Suprapubic skin (tissue), 4 donors: ENCODE measurements at places on chromosomes 7 and 10.

DNA sequence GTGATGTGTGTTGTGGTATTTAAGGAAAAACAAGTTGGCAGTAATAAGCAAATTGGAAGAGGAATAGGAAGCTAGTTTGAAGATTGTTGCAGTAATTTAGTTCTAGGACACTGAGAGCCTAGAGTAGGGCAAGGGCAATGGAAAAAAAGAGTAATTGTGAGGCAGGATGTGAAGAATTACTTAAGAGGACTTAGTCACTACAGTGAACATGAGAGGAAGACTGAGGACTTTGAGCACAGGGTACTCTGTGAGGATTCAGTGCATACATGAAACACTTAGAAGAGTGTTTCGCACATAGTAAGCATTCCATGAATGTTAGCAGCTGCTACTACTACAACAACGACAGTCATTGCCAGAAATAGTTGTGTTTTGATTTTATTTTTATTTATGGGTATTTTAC lies 30.9 kb upstream of the DKK1 start:
- no peak for DNase-seq

GRCh38 chr7:116899308-116899707 lies 36.9 kb downstream of the CAPZA2 start:
- no peak for DNase-seq

- no peak for DNase-seq
These were observed 23.9 kb upstream of the CCAR1 start for GRCh38 chr10:68697106-68697505.

DNA sequence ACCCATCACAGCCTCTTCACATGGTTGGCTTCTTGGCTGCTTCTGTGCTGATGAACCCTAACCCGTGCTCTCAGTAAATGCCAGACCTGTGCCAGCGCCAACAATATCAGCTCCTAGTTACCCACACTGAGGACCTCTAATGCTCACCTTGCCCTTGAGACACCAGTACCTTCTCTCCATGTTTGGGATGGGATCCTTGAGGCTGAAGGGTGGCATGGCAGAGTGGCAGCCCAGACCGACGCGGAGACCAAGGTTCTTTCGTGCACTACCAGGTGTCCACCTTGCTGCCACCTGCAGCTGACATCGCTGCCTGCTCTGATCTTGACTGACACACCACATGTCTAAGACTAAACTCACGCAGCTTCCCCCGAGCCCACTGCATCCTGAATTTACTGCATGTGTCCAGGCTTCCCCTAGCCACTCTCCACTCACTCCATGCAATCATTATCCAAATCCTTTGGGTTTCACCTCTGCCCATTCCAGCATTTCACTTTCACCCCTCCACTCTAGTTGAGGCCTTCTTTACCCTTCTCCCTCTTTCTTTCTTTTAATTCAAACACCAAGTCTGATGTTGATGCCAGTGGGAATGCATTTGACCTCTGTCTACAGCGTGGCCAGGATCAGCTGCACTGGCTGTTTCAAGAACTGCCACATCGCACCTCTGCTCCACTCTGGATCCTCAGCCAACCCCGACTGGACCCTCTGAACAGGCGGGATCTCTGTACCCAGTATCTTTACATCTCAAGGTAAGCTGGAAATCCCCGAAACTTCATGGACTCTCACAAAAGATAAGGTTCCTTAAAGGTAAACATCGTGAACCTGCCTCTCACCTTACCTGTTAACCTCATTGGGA lies 294.9 kb downstream of the GLRX3 start:
- DNase-seq: no peak

DNA sequence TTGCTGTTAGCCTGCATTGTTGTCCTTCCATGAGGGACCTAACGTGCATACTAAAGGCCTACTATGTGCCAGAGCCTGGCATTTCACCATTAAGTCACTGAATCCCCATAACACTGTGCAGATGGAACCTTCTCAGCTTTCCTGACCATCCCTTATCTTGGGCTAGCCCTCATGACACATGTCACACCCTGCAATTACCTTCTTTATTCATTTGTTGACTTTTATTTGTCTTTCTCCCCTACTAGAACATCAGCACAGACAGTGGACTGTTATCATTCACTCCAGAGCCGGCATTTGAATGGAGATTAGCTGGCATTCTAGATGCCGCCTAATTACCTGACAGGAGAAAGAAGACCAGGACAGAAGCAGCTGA lies 471.1 kb upstream of the GALNT17 start:
- no peak for DNase-seq

GRCh38 chr10:130957423-130957822 lies 354.1 kb downstream of the TCERG1L start:
- DNase-seq: no peak

- no peak for DNase-seq
These were observed 46.0 kb upstream of the KDM7A start for GRCh38 chr7:140222814-140223213.

- no peak for DNase-seq
These were observed 595 bp downstream of the TBL2 start for GRCh38 chr7:73577627-73578341.

DNA sequence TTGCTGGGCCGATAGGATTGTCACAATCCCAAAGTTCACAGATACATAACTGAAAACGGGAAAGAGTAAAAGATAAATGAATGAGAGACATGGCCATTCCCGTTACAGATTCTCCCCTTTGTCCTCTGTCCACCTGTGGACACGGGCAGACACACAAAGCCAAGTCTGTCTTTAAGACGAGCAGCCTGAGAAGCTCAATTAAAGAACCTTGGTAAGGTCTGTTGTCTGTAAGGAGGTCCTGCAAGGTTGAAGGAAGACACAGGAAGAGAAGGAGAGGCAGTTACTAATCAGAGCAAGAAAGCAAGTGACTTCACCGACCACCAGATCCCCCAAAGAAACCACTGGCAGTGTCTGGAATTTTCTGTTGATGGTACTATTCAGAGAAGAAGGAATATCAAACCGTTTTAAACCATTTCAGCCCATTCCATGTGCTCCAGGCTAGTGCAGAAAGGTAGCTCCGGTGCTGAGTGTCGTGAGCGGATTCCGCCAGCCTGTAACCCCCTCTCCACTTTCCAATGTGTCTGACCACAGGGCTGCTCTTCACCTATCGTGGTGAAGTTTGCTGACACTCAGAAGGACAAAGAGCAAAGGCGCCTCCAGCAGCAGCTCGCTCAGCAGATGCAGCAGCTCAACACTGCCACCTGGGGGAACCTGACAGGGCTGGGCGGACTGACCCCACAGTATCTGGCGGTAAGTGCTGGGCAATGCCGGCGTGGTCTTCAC lies 252.6 kb downstream of the CELF2 start:
- no peak for DNase-seq

GRCh38 chr10:96958071-96958470 lies 126.0 kb downstream of the LCOR start:
- no peak for DNase-seq

- no peak for DNase-seq
These were observed 256.0 kb upstream of the AUTS2 start for GRCh38 chr7:69342154-69342884.

- DNase-seq: no peak
These were observed 7.0 kb downstream of the NAPEPLD start for GRCh38 chr7:103141753-103142404.

GRCh38 chr10:9545073-9545472 lies 1472.6 kb upstream of the CELF2 start:
- no peak for DNase-seq

- no peak for DNase-seq
These were observed 17.7 kb upstream of the C10orf67 start for GRCh38 chr10:23362069-23362830.

DNA sequence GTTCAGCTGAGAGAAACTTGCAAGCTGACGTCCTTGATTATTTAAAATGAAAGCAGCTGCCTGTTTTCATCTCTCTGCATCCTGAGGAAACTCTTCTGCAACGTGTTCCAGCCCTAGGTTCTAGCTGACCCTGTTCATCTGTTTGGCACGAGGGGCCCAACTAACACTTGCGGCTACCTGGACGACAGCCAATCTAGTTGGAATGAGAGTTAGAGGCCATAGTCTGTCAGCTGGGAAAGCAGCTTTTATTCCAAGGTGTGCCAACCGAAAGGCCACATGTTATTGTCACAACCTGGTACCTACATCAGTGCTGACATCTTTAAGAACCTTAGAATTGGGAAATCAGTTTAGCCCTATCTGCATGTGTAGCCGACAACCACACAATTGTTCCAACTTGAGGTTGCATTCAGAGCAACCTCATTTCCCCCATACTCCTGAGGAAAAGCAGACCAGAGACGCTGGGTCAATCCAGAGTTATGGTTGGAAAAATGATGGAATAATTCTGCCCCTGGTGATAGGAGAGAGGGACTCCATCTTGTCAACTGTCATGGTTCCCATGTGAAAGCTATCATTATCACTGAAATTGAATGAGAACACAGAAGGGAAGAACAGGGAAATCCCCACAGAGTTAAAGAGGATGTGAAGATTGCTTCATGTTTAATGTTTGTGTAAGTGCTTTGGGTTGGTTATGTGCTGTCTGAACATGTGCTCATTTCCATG lies 121.6 kb downstream of the EGFR start:
- no peak for DNase-seq

DNA sequence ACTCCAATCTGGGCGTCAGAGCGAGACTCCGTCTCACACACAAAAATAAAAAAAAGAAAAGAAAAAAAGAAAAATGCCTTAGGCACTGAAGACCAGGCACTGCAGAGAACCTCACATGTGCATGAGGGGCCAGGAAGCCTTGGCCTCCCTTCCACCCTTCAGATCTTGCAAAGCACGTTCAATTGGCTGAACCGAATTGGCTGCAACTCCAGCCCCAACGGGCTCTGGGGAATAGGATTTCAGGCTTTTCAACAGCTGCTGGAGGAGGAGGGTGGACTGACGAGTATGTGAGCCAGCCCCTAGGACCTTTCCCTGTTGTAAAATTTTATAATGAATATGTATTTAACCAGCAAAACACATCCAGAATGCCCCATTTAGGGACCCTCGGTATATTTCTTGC lies 16.7 kb downstream of the TMEM120A start:
- peak; percentile 69 for DNase-seq

- no peak for DNase-seq
These were observed 95.3 kb downstream of the ZNF22 start for GRCh38 chr10:45096001-45096400.

DNA sequence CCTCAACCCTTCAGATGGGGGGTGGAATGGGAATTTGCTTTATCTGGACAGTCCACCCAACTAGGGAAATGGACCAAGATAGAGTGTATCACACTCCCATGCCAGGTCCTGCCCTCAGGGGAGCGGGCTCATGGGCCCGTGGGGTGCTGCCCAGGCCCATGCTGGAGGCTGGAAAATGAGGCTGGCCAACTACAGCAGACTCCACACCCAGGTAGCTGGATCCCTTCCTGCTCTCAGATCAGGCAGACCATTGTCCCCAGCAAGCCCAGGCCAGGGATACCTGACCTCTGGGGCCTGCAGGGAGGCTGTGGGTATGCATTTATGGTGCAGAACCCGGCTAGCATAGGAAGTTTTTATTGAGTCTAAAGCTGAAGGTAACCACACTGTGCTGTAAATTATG lies 162.4 kb downstream of the TCERG1L start:
- DNase-seq: no peak

DNA sequence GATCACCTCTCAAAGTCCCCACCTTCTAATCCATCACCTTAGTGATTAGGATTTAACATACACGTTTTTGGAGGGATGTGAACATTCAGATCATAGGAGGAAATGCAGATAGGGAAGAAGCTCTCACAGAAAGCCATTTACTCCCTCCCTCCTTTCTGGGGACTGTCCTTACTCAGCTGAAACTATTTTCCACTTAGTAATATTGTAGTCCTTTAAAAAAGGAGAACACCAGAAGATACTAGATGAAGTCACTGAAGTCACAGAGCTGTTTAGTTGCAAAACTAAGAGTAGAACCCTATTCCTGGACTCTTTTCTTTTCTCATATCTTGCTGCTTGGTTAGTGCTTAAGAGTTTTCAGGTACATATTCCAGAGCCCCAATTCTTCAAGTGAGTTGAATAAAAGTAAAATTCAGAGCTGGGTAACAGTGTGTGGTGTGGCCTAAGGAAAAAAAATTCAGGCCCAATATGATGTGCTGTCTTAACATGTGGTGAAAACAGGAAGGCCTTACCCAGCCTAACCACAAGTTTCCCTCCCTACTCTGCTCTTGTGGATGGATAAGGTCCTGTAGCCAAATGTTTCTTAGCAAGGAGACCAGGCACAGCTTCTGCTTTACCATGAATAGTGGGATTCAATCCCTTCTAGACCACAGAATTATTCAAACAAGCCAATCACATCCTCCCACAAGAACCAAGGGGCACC lies 135.7 kb downstream of the INHBA start:
- no peak for DNase-seq

DNA sequence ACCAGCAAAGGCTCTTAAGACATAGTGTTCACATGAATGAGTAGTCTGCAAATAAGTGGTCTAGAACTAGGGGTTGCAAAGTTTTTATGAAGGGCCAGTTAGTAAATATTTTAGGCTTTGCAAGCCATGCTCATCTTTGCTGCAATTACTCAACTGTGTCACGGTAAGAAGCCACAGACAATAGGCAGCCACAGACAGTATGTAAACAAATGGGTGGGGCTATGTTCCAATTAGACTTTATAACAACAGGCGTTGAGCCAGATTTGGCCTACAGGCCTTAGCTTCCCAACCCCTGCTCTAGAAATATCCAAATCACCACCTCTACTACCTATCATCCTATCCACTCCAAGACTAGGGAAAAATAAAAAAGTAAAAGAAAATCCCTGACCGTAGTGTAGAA lies 9.2 kb downstream of the IKZF5 start:
- DNase-seq: no peak

GRCh38 chr7:128025380-128025779 lies 5.9 kb downstream of the LRRC4 start:
- DNase-seq: no peak

DNA sequence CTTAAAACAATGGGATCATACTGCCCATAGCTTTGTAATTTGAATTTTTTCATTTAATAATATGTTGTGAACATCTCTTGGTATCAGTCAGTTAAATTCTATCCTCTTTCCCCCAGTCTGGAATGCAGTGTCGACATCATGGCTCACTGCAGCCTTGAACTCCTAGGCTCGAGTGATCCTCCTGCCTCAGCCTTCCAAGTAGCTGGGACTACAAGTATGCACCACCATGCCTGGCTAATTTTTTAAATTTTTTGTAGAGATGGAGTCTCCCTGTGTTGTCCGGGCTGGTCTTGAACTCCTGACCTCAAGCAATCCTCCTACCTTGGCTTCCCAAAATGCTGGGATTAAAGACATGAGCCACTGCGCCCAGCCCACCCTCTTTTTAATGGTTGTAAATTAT lies 34.6 kb downstream of the MPLKIP start:
- no peak for DNase-seq

GRCh38 chr10:501596-501995 lies 187.9 kb downstream of the DIP2C start:
- DNase-seq: peak; percentile 74

GRCh38 chr10:69911613-69912528 lies 110.2 kb downstream of the COL13A1 start:
- DNase-seq: no peak

GRCh38 chr7:106552645-106553445 lies 108.1 kb downstream of the CCDC71L start:
- DNase-seq: no peak

DNA sequence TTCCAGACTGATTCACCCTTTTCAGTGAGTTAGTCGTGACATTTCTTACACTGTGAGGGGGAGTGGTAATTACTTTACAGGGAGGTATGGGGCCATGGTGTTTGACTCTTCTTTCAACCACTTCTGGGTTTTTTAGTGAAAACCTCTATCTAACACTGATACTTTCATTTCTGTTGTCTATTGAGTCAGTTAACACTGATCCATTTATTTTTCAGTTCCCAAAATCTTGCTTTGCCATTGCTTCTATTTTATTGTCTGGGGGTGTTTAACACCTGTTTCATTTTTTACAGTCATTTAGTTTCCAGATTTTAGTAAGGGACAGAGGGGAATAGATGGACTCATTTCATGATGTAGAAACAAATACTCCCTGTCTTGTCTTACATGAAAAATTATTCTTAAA lies 61.5 kb downstream of the HELLS start:
- no peak for DNase-seq
